ENCODE measurements at places on chromosomes 3 and 15. TPM values are rescaled to one million over a fixed set of nuclear protein-coding genes. Genes with fewer than 3 reads are reported as not detected.

The MINAR1 gene
- total RNA-seq: 0.74 TPM

The TUSC7 gene
- not detected for total RNA-seq

GRCh38 chr3:160069986-160070385, 81.4 kb downstream of the IL12A start:
- DNase-seq: no peak

GRCh38 chr3:129947538-129948240, 26.8 kb upstream of the TRH start:
- no peak for DNase-seq

GRCh38 chr3:171285287-171285686, 174.9 kb downstream of the TNIK start:
- DNase-seq: no peak

- no peak for DNase-seq
Measured at GRCh38 chr15:86040356-86041033, 39.2 kb upstream of the AGBL1 start.

The MASP1 gene
- 172 TPM for total RNA-seq

GRCh38 chr3:68186733-68187132, 532.3 kb upstream of the SUCLG2 start:
- DNase-seq: no peak

All from vagina (tissue), 2 donors.